ENCODE measurements at places on chromosomes 7 and 10.

DNA sequence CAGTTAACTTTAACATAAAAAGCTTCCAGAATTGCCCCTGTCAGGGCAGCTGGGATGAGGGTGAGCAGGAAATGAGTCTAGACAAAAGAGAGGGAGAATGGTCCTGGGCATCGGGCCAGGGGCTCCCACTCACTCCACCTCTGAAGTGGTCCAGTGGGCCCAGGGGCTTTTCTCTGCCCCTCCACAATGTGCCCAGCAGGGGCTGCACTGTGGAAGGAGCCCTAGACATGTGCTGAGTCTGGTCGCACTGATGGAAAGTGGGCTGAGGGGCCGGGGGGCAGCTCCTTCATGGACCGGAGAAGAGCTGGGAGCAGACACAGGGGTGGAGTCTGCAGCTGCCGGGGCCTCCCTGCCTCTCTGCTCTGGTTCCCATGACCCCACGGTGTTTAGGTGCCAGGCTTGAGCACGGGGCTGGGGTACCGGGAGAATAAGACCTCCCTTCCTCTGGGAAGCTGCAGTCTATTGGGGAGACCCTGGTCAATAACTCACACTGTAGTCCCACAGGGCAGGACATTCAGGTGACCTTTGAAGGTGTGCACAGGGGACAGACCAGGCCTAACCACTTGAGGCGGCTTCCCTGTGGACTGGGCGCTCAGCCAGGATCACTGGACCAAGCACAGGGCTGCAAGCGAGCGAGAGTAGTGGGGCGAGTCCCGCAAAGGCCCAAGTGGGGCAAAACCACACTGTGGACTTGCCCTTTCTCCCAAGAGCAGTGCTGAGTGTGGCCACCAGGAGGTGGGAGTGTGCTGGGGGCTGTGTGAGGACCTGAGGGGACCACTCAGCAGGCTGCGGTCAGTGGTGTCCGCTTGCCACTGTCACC lies 6.1 kb downstream of the ADCY1 start:
- no peak for DNase-seq

DNA sequence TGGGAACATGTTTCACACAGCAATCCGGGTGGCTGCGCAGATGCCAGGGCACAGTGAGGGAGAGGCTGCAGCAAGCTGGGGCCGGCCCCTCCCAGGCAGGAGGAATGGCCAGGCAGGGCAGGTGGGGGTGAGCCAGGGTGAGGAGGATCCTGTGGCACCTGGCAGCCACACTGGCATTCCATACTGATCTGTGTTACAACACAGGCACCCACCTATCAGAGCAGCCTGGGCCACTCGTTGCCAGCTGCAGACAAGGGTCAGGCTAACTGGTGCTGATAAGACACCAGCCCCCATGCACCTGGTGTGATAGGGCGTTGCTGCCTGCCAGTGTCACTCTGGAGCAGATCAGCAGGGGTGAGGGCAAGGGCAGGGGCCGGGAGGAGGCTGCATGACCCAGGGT lies 16.6 kb upstream of the RET start:
- no peak for DNase-seq

- no peak for DNase-seq
Measured at GRCh38 chr10:71746344-71747037, 26.8 kb downstream of the VSIR start.

- no peak for DNase-seq
Measured at GRCh38 chr10:69382382-69383117, 34.2 kb downstream of the TACR2 start.

DNA sequence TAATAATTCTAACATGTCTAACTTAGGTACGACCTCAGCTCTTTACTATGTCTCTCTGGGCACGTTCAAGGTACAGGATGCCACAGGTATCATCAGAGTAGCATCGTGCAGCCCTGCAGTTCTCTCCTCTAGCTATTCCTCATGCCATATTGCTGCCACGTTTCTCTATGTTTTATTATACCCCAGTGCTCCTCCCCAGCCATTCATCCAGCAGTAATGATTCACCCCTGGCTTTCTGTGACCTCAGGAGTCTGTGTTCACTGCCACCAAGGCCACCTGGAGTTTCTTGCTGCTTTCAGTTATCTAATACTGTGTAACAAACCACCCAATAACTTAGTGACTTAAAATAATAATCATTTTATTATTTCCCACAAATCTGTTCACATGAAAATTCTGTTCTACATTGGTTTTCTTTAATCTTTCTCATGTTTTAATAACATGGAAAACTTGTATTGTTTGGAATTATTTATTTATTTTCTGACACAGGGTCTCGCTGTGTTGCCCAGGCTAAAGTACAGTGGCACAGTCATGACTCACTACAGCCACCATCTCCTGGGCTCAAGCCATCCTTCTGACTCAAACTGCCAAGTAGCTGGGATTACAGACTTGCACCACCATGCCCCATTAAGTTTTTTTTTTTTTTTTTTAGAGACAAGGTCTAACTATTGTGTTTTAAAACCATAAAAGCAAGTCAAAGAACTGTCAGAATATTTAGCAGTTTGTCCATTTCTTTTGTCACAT lies 21.8 kb downstream of the REEP3 start:
- no peak for DNase-seq

Data from NCI-H2107 (cell line).